Gastroesophageal sphincter (tissue), 4 donors: ENCODE measurements at places on chromosomes 7 and 10. TPM values are rescaled to one million over a fixed set of nuclear protein-coding genes. Genes with fewer than 3 reads are reported as not detected.

The ABCC2 gene
- total RNA-seq: 0.84 TPM

The ELMO1 gene
- 46.4 TPM for total RNA-seq

The AGBL3 gene
- 5.1 TPM for total RNA-seq

The NSUN6 gene
- 7.4 TPM for total RNA-seq

The BTBD16 gene
- total RNA-seq: not detected

The SFMBT2 gene
- 13.6 TPM for total RNA-seq

The CYP3A4 gene
- total RNA-seq: not detected

The FGL2 gene
- total RNA-seq: 305 TPM

The GRM3 gene
- not detected for total RNA-seq

DNA sequence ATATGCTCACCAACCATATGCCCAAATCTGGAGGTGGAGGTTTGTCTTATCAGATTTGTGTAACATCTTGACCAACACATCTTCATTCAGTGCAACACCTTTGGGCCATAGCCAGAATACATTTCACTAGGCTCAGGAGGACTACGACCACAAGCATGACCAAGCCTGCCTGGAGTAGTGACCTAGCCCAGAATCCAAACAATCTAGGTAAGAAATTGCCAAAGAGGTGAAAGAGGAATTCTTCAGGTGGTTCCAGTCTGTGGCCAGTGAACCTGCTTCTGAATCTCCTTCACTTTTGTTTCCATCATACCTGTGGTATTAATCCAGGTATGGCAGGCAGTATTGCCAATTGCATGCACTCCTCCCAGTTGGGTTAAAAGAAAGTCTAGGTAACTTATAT is 112.8 kb upstream of the RAB18 start:
- ATAC-seq: no peak

- ATAC-seq: no peak
Observed at GRCh38 chr7:157484411-157485081, 147.7 kb downstream of the DNAJB6 start.

- no peak for ATAC-seq
Observed at GRCh38 chr10:132677096-132677472, 108.9 kb downstream of the NKX6-2 start.

GRCh38 chr10:92757711-92758104 is 68.0 kb downstream of the HHEX start:
- no peak for ATAC-seq

DNA sequence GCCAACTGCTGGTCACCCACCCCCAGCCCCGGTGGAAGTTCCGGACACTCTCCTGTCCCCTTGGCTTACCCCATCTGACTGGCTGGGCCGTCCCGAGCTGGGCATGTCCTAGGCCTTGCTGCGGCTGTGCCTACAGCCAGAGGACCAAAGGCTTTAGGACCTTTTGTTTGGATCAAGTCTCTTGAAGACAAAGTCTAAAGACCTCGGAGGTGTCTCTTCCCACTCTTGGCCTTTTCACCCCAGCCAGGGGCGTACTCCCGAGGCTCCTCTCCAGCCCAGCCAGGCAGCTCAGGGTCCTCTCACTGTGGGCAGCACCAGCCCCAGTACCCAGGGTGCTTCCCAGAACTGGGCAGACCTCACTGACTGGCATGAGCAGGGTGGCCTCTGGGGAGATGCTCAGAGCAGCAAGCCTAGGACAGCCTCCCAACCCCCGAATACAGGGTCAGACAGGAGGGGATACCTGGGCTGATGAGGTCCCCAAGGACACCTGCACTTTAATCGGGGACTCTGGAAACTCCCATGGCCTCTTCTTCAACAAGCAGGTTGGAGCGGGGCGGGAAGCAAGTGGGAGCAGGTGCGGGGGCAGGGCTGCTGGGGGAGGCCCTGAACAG is 2.7 kb upstream of the PWWP2B start:
- no peak for ATAC-seq

GRCh38 chr7:92988051-92988450 is 129.7 kb downstream of the SAMD9 start:
- no peak for ATAC-seq

- no peak for ATAC-seq
Observed at GRCh38 chr7:44415510-44415909, 74.9 kb downstream of the NUDCD3 start.

DNA sequence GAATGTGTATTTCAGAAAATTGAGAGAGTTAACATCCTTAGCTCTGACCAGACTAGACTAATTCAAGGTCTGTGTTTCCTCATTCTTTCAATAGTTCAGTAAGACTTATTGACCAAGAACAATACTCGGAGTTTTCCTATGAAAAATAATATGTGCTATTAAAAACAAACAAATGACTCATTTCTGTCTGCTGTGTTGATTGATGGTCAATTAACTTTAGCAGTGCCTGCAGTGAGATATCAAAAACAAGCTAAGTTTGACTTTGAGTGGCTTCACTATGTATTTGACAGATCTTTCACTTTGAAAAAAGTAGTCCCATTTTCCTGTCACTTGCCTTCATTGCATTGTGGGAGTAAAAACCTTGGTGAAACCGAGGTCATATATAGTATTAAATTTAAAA is 91.0 kb downstream of the GNAT3 start:
- no peak for ATAC-seq

- ATAC-seq: no peak
Observed at GRCh38 chr10:8594176-8594575, 539.7 kb downstream of the GATA3 start.

DNA sequence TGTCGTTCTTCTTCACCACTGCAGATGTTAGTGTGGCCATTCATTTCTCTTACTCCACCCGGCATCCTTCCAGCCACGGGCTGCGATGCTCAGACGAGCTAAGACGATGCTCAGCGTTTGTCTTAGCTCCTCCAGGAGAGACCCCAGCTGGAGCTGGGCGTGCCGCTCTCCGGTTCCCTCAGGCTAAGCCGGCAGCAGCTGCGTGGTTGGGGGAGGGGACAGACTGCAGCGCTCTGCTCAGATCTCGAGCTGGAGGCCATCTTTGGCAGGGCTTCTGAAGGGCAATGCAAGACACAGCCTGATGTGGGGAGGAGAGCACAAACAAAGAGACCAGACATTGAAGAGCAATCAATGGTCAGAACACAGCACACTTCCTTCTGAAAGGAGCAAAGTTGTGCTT is 4.8 kb downstream of the INA start:
- no peak for ATAC-seq

DNA sequence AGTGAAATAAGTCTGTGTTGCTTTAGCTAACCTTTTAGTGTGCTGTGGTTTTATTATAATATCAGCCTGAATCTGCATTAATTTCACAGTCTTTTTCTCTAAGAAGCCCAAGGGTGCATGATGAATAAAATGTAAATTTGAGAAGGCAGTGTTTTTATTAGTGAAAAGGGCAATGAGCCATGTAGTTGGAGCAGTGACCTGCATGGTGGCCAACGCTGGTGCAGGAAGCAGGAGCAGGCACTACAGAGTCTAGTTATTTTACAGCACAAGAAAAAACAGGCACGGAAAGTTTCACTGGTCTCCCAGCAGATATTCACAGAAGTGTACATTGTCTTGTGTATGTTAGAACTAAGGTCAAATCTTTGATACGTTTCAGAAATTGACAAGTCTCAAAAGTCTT is 247.8 kb downstream of the CELF2 start:
- no peak for ATAC-seq

- no peak for ATAC-seq
Observed at GRCh38 chr7:51587604-51588003, 271.0 kb upstream of the COBL start.

- no peak for ATAC-seq
Observed at GRCh38 chr10:62384447-62385081, 10.4 kb downstream of the ZNF365 start.

GRCh38 chr7:98795741-98796493 is 73.9 kb downstream of the TMEM130 start:
- ATAC-seq: no peak

- ATAC-seq: no peak
Observed at GRCh38 chr7:73340514-73340913, 12.6 kb downstream of the FKBP6 start.

DNA sequence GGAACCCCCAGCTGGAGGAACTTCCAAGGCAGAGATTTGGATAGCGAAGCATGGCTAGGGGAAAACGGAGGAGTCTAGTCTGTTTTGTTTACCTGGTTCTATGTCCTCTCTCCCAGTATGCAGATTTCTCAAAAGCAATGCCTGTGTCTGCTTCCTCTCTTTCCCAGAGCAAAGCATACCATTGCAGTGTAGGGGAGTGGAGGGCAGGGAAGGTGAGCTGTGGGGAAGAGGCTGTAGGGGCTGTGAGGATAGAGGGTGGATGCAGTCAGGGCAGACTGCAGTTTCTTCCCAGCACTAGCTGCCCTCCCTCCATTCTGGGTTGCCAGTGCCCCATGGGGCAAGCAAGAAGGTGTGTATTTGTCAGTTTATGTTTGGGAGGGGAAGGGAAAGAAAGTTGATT is 16.9 kb upstream of the TSPAN14 start:
- ATAC-seq: no peak

DNA sequence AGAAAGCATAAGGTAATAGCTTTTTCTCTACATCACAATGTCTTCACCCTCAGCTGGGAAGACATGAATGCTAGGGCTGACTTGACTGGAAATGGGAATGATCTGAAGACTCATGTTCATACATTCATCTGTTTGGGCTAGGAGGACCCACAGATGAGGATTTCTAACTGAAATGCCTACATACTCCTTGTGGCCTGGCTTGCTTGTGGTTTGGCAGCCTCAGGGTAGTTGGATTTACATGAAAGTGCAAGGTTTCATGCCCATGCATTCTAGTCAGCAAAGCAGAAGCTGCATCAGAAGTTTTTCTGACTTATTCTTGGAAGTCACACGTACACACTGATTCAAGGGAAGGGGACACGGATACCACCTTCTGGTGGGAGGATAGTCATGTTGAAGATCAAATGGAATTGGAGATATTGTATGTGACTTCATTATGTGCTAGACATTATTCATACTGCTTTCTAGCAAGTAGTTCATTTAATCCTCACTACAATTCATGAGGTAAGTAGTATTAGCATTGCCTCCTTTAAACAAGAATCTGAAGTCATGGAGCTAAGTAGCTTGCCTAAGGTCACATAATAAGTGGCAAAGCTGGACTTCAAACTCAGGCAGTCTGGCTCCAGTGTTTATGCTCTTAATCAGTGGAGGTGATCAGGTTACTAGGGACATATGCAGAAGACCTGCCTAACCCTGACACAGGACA is 957.0 kb downstream of the LRMDA start:
- no peak for ATAC-seq
